ENCODE measurements at places on chromosomes 1 and 21. TPM values are rescaled to one million over a fixed set of nuclear protein-coding genes. Genes with fewer than 3 reads are reported as not detected.

The CENPL gene
- 5.7 TPM for total RNA-seq

The SMCP gene
- not detected for total RNA-seq

The ATF6 gene
- total RNA-seq, result 10.5 TPM

The TTC34 gene
- total RNA-seq, result 0.76 TPM

The ZNF326 gene
- total RNA-seq, result 59.1 TPM

The ESRRG gene
- total RNA-seq, result not detected

All from CD8-positive, alpha-beta T cell (primary cell).